ENCODE measurements at places on chromosomes 1 and 21.

GRCh38 chr1:244231572-244232315, 180.7 kb downstream of the ZBTB18 start:
- no peak for DNase-seq

DNA sequence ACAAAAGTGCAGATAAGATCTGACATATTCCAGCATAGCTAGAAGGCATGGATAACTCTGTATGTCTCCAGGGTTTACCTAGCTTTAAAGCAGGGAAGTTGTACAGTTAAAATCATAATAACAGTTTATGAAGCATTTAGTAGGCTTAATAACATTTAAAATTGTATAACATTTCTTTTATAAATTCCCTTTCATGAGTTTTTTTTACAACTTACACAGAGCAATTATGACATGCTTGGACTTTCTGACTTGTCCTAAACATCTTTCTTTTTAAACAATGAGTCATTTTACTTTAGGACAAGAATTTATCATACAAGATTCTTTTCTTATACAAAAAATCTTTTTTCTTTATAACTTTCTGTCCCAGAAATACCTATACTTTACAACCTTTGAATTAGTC, 408.5 kb upstream of the NEGR1 start:
- DNase-seq = no peak

DNA sequence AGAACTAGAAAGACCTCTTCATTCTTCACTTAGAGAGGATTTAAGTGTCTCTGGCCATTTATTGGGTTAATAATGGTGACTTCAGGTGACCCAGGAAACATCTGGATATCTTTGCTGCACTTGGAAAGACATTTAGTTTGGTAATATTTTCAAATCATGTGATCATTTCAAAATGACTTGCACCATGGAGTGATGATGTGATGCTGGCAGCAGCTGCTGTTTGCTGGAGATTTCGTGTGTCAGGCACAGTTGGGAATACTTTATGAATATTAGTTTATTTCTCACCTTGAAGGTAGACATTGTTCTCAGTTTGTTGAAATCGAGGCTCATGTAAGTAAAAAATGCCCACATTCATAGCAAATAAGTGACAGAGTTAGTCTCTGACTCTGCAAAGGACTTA, 236.0 kb downstream of the DISC1 start:
- DNase-seq = no peak

DNA sequence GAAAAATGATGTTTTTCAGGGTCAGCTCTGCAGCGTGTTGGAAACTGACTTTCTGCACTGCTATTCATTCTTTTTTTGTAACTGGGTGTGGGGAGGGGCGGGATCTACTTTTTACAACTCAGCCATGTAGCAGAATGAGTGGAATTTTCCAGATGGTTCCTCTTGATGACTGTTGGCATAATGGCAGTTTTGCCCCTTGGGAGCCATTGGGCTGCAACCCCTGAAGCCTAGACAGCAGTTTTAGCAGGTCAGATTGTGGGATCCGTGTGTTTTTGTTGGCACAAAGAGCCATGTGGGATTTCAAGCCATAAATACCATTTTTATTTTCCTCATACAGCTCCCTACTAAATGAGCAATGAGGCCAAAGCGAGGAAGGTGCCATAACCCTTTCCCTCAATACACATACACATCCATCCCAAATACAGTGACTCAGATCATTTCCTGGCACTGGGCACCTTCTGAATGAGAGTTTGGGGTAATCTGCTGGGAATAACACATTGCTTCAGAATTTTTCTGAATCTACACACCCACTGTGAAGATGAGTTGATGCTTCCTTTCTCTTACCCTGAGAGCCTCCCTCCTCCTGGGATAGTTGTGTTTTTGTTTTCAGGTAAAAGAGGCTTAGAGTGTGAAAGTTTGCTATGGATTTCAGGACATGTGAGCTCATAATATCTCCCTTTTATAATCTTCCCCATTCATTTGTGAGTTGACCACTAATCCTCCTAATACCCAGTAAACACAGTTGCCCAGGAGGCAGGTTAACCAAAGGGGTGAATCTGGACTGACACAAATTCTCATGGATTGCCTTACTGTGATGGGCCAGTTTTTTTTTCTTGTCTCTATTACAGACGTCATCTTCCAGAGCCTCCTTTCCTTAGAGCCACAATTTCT, 13.1 kb downstream of the S100A10 start:
- no peak for DNase-seq

DNA sequence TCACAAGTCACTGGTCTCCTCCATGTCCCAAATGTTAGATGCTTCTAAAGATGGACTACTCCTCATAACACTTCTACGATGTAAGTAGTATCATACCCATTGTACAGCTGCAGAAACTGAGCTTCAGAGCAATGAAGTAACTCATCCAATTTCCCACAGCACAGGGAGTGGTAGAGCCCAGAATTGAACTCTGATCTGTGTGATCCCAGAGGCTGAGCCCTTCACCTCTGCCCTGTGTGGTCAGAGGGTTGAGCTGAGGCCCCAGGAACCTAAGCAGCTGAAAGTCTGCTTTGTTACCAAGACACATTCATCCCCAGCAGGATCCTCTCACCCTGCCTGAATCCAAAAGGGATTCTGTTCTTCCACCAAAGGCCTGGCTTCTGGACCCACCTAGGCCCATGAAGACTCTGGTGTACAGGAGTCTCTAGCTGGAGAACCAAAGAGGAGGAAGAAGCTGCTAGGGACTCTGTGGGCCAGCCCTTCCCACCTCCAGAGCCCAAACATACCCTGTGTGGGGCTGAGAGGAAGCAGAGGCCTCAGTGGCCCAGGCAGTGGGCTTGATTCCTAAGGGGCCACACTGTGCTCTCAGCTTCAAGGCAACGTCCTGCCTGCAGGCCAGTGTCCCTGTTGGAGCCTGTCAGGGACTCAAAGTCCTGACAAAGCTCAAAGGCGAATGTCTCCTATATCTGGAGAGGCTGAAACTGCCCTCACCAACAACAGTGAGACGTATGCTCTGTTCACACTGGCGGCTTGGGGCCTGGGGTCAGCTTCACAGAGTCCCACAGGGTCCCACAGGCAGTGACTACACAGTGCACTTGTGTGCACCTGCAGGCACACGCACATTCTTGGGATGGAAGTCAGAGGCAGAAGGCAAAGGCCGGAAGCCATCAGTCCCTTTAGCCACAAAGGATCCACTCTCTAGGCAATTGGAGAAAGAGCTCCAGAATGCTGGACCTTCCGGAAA, 40.4 kb upstream of the SLC30A1 start:
- no peak for DNase-seq

- DNase-seq = no peak
Measured at GRCh38 chr1:49098866-49099265, 322.2 kb upstream of the BEND5 start.

DNA sequence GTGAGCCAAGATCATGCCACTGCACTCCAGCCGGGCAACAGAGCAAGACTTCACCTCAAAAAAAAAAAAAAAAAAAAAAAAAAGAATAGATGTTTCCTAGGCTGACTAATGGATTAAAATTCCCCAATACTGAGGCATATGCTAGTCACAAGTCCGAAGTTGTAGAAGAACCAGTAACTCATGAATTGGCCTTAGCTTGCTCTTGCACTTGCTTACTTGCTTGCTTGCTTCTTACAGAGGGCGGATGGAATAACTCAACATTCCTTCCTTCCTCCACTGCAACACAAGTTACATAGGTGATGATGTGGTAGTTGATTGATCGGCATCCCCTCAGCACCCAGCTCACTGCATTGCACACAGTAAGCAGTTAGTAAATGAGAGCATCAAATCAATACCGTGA, 2.8 kb upstream of the TARS2 start:
- DNase-seq = no peak

- DNase-seq = no peak
Measured at GRCh38 chr1:202244841-202245261, 51.3 kb downstream of the LGR6 start.

- DNase-seq = no peak
Measured at GRCh38 chr1:63935553-63935952, 161.7 kb downstream of the ROR1 start.

- no peak for DNase-seq
Measured at GRCh38 chr1:81226603-81226928, 574.2 kb upstream of the ADGRL2 start.
